Stimulated activated CD4-positive, alpha-beta T cell treated with anti-CD3 and anti-CD28 coated beads, TNF-alpha, amount 100 ng/mL, for 1 hour (primary cell): ENCODE measurements at places on chromosomes 5 and 9.

DNA sequence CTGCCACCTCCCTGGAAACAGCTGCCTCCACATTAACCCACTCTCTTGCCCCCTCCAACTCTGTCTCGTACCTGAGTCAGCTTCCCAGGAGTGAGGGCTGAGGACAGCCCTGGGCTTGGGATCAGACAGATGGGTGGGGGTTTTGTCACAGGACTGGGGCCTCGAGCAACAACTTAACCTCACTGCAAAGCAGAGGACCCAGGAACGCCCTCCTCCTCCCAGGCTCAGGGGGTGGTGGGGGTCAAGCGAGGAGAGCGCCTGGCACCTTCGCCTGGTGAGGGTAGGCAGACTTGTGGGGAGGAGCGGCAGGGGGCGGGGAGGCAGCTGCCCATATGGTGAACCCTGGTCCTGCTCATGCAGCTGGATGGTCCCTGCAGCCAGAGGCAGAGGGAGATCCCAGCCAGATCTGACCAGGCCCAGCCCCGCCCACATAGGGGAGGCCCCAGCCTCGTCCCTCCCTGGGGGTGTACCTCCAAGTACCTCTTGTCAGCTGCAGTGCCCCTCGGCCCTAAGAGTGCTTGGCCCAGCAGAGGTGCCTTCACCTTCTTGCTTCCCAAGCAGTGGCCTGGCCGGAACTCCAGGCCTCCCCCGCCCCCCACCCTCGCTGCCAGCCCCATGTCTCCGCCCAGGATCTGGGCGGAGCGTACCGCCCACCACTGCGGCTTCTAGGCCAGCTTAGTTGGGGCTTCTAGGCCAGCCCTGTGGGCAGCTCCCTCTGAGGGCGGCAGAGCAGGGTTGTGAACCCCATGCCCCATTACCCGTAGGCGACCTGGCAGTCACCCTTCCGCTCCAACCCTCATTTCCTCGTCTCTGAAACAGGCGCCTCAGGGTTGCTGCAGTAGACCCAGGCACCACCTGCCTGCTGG lies at the start of gene SARDH:
Gene SARDH, minus strand, starts transcription at position 579 of the 866 bp plus-strand sequence. CDS start 4,179 bp downstream, outside the sequence.
- DNase-seq: no peak

GRCh38 chr9:133944746-133945135 lies 47.4 kb downstream of the VAV2 start:
- no peak for DNase-seq

DNA sequence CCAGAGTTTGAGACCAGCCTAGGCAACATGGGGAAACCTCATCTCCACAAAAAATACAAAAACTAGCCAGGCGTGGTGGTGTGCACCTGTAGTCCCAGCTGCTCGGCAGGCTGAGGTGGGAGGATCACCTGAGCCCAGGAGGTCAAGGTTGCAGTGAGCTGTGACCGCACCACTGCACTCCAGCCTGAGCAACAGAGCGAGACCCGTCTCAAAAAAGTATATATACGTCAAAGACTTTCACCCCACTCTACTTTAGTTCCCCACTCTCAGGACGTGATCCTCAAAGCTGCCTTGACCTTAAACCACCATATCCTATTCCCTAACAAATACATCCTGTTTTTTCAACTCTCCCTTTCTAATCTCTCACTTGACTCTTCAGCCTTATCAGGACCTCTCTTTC lies 41.0 kb downstream of the PCDHGC5 start:
- DNase-seq: no peak

DNA sequence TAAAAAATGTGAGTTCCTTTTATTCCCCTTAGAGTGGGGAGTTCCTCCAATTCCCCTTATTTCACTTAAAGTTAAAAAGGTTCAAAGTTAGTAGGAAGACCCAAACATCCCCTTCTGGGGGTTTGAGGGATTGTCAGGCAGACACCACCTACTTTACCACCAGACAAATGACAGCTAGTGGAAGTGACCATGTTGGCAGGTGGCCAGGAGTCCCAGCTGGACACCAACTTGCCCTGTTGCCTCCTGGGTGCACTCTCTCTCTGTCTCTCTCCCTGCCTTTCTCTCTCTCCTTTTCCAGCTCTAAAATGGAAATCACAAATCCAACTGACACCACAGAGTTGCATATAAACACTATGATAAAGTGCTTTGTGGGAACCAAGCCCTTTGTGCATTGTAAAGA lies 307.7 kb upstream of the TLE4 start:
- no peak for DNase-seq

DNA sequence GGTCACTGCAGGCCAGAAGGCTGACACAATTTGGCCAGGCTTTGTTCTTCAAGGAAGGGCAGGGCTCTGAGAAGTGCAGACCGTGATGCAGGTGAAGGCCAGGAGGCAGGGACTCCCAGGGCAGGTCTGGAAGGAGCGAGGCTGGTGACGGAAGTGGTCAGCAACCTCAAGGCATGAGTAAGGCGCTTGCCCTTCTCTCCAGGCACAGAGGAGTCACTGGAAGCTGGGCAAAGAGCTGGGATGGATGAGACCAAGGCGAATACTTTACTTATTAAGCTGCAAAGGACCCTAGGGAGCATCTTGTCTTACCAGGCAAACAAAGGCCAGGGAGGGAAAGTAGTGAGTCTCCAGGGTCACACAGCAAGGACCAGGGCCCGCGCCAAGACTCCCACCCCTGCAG lies 18.6 kb downstream of the IRF1 start:
- DNase-seq: no peak

DNA sequence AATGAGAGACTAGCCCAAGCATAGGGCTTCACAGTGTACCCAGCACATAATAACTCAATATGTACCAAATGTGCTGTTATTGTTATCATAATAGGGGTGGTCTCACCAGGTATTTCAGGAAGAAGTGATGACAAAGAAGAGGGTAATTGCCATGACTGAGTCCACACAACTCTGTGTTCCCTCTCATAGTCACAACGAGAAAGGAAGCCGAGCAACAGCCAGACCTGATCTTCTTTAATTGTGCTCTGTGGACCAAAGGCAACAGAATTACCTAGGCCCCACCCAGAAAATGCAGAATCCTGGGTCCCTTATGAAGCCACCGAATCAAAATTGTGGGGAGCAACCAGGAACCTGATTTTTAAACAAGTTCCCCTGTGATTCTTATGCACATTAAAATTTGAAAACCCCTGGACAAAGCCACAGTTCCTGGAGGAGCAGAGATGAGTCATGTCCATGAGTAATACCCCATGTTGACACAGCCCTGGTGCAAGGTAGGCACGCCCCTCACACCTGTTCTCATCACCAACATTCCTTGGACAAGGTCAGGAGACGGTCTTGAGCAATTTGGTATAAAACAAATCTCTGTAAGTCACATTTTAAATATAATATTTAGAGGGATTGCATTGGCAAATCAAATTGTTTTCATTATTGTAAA lies 5.2 kb downstream of the FGF1 start:
- no peak for DNase-seq

- no peak for DNase-seq
Measured at GRCh38 chr5:147519380-147519779, 9.5 kb upstream of the DPYSL3 start.

- DNase-seq: no peak
Measured at GRCh38 chr9:86706391-86706790, 240.9 kb downstream of the GAS1 start.
